ENCODE measurements at places on chromosomes 2 and 18. TPM values are rescaled to one million over a fixed set of nuclear protein-coding genes. Genes with fewer than 3 reads are reported as not detected.

The LCT gene
- total RNA-seq = 0.08 TPM

The TLX2 gene
- not detected for total RNA-seq

The TBR1 gene
- total RNA-seq = under 0.01 TPM

The GRHL1 gene
- total RNA-seq = 0.65 TPM
